ENCODE measurements at places on chromosomes 5 and 9.
A peak's percentile ranks its signal among the peaks of the same experiment; 100 is the strongest.

DNA sequence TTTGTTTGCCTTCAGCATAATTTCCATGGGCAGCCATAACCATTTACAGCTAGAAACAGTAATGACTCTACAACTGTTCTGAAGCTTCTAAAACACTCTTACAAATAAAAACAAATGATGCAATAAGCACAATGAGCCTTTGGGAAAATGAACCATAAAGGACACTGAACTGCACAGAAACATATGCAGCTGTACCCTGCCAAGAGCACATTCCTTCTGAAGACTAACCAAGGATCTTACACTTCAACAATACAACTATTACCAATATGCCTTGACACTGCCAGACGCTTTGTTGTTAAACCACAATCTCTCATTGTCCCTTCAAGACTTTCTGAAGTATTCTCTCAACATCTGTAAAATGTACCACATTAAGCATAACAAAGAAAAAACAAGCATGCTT lies 104.2 kb upstream of the HMHB1 start:
- no peak for DNase-seq

GRCh38 chr9:130368631-130369103 lies 76.1 kb upstream of the ASS1 start:
- DNase-seq, result peak; percentile 17

- DNase-seq, result no peak
Measured at GRCh38 chr9:17509701-17510100, 69.2 kb upstream of the SH3GL2 start.

- DNase-seq, result peak; percentile 51
Measured at GRCh38 chr5:172133359-172134029, 54.5 kb downstream of the STK10 start.

- DNase-seq, result no peak
Measured at GRCh38 chr5:154164249-154164581, 26.3 kb upstream of the GALNT10 start.

DNA sequence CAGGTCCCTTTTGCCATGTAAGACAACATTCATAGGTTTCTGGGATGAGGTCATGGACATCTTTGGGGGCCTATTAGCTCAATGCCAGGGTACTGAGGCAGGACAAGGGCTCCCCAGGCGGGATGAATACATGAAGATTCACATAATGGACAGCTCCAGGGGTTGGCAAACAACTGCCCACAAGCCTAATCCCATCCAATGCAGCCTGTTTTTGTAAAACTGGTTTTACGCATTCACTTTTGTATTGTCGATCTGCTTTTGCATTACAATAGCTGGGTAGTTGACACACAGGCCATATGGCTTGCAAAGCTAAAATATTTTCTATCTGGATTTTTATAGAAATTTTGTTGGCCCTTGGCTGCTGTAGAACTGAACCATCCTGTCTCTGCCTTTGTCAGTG lies 248.5 kb upstream of the PANK3 start:
- no peak for DNase-seq

DNA sequence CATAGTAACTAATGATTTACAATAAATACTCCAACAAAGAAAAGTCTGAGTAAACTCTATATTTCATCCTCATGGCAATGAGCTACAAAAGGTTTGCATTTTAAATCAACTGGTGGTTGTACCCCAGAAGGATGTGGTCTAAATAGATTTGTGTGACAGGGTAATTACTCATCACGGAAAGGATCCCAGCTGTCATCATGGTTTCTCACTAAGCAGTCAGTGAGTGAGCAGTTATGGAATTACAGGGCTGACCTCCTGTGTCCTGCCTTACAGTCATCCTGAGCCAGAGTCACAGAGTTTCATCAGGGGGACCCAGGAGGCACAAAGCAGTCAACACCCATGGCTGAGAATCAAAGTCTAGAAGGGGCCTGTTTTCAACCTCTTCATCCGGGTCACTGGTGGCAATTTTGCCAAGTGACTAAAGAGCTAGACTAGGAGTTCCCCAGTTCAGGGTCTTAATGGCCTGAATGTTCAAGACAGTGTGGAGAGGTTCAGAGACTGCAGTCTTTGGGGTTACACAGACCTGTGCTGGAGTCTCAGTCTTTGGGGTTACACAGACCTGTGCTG lies 210.7 kb upstream of the SLC24A2 start:
- peak; percentile 62 for DNase-seq

DNA sequence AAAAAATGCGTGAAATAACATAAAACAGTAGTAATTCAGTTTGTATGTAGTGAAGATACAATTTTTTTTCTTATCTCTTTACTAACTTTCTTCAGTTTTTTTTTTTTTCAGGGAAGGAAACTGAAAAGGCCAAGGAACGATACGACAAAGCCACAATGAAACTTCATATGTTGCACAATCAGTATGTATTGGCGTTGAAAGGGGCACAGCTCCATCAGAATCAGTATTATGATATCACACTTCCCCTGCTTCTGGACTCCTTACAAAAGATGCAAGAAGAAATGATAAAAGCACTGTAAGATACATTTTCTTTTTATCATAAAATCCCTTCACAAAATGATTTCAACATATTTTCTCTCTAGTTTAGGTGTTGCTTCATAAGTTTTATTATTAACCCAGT lies 120.0 kb downstream of the FER start:
- DNase-seq, result no peak
